ENCODE measurements at places on chromosomes 11 and 22. TPM values are rescaled to one million over a fixed set of nuclear protein-coding genes. Genes with fewer than 3 reads are reported as not detected.

DNA sequence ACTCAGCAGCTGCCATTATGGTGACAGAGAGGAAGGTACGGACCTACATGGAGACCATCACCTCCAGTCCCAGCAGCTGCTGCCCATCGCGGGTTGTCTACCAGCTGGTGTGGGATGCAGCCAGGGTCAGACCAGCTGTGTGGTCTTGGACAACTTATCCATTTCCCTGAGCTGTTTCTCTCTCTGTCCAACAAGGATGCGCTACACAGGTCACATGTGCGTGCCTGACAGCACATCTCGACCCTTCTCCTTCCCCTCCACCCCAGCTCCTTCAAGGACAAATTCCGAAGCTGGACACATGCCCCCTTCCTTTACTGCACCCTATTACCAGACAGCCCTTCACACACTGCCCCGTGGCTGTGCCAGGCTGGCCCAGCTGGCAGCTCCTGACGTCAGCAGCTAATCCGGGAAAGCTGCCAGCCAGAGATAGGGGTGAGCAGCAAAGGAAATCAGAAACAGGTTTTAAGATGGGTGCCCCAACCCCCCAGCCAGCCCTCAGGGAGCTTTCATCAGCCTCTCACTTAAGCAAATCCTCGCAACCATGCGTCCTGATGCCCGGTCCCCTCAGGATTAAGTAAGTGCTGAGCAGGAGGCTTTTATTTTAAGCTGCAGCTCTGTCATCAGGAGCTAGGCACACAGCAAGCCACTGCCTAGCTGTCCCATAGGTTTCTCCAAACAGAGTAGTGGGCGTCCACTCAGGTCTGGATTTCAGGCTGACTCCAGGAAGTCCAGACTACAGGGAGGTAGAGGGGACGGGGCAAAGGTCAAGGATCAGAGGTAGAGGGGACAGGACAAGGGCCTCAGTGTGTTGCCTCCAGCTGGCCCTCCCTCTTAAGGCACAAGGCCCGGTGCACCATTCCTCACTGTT, 20.3 kb downstream of the TEF start:
- no peak overlapping the region for H3K27ac ChIP-seq
- H3K36me3 ChIP-seq = peaks cover 11% of the 10 kb centered on the region
- H3K4me1 ChIP-seq = peaks cover 16% of the 10 kb centered on the region
- DNase-seq = no peak

The CABP4 gene
- total RNA-seq = 5.6 TPM

DNA sequence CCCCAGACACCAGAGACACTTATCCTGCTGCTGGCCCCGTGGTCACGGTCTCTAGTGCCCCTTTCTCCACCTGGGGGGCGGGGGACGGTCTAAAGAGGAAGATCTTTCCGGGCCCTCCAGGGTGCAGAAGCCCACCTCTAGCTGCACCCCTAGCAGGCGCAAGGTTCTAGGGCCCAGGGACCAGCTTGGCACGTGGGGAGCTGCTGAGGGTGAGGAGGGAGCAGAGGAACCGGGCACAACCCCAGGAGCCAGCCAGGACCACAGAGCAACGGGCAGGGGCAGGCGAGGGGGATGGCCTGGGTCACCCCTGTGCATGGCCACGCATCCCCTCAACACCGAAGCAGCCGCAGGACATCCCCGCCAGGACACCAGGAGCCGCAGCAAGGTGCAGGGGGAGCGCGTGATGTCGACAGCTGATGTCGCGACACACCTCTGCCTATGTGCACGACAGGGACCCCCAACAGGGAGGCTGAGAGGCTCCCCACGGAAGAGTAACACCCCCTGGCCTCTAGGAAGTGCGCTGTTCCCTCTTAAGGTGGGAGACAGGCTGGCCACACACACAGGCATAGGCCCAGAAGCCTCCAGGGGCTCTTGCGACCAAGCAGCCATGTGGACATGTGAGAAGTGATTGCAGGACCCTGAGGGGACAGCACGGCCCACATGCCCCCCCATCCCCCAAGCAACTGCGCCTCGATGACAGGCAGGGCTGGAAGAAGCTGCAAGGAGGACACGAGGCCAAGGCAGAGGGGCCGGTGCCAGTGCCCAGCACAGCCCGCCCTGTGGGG, 5.1 kb downstream of the LRFN4 start:
- no peaks in the 10 kb centered on the region for H3K27me3 ChIP-seq
- H3K36me3 ChIP-seq = no peaks in the 10 kb centered on the region
- H3K4me3 ChIP-seq = no peak overlapping the region
- H3K4me1 ChIP-seq = no peaks in the 10 kb centered on the region
- DNase-seq = no peak
- H3K27ac ChIP-seq = no peak overlapping the region

The RAC2 gene
- 353 TPM for total RNA-seq

The WBP2NL gene
- 1.7 TPM for total RNA-seq

The EHBP1L1 gene
- total RNA-seq = 150 TPM

DNA sequence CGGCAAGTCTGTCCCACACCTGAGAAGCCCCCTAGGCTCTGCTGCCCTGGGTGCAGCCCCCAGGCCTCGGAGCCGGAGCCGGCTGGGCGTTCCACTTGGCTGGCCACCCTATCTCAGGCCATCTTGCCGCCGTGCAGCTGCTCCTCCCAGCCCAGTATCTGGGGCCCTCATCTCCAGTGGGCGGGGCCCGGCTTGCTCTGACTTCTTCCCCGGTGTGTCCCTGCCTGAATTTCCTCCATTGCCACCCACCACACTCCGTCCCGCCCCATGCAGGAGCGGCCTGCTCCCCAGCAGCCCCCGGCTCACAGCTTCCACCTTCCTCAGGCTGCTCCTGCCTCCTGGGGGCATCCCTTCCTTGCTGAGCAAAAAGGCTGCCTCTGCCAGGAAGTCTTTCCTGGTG, 46.6 kb downstream of the WNT7B start:
- no peak overlapping the region for H3K4me3 ChIP-seq
- H3K36me3 ChIP-seq = no peaks in the 10 kb centered on the region
- no peak for DNase-seq
- no peak overlapping the region for H3K27ac ChIP-seq

DNA sequence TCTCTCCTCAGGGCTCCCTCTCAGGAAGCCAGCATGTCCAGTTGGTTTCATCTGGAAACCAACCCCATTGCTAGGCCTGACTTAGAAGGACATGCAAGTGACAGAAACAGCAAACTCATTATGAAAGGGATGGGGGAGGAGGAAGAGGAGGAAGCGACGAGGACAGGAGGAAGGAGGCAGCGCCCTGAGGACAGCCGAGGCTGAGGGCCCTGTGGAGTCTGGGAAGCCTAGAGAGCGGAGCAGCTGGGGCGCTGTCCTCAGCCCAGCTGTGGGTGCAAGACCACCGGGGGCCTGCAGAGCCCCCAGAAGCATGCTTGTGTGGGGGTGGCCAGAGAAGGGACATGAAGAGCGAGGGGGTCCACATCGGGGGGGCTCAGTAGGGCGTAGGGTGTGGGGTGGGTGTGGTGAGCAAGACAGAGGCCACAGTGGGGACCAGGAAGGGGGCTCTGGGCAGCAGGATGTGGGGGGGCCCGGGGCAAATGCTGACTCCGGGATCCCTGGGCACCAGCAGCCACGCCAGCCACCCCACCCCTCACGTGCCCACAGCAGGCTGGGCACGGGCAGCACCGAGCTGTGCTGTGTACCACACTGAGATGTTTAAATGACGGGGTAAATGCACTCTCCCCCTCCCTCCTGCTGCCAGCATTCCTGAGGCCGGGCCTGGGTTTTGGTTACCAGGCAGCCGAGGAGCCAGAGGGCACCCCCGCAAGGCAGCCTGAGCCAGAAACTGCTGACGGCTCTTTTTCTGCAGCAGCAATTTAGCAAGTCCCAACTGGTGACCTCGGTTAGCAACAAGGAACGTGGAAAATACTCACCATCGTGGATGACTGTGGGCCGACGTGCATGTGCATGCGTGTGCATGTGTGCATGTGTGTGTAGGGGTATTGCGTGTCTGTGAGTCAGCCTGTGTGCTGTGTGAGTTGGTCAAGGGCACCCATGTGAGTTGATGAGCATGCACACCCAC, 82.7 kb upstream of the LINC01488 start:
- H3K27ac ChIP-seq = no peak overlapping the region
- DNase-seq = no peak
- no peak overlapping the region for H3K4me3 ChIP-seq
- no peaks in the 10 kb centered on the region for H3K27me3 ChIP-seq

The MRGPRX3 gene
- not detected for total RNA-seq

- H3K4me1 ChIP-seq = no peaks in the 10 kb centered on the region
- H3K36me3 ChIP-seq = peaks cover 3% of the 10 kb centered on the region
- H3K27ac ChIP-seq = no peak overlapping the region
- no peak overlapping the region for H3K4me3 ChIP-seq
Measured at GRCh38 chr11:94595076-94595475, 27.9 kb downstream of the PIWIL4 start.

The RIC3 gene
- total RNA-seq = 37.5 TPM

- peaks cover 91% of the 10 kb centered on the region for H3K36me3 ChIP-seq
- DNase-seq = no peak
- peaks cover 18% of the 10 kb centered on the region for H3K4me1 ChIP-seq
- H3K27ac ChIP-seq = no peak overlapping the region
- no peaks in the 10 kb centered on the region for H3K27me3 ChIP-seq
- no peak overlapping the region for H3K4me3 ChIP-seq
Measured at GRCh38 chr22:40313007-40313406, 33.3 kb upstream of the ADSL start.

The RCOR2 gene
- total RNA-seq = 0.10 TPM

Data from T-cell (primary cell).